Astrocyte (in vitro differentiated cells and primary cell): ENCODE measurements at places on chromosomes 1 and 21.
A peak's percentile ranks its signal among the peaks of the same experiment; 100 is the strongest.

GRCh38 chr1:44235808-44236207 lies 22.5 kb downstream of the DMAP1 start:
- DNase-seq, result no peak

DNA sequence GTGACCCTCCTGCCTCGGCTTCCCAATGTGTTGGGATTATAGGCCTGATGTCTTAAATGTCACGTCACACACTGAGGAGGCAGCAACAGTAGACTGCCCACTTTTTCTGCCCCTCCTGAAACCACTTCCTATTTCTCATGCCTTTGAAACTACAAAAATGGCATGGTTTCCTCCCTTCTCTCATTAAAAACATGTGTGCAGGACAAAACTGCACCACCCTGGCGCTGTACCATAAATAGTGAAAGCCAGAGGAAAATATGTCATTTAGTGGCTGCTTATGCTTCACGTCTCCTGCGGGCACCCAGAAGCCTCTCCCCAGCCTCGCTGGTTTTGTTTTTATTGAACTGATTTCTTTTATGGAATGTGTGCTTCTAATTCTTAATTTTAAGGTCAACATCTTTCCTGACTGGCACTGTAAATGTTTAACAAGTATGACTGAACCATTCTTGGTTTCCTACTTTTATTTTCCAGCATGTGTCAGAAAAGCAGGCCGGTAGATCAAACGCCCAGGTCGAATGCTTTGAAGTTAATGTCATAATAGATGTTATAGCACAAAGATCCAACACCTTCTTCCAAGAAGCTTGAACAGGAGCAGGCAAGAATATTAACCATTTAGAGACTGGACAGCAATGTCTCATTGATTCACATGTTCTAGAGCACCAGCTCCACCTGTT lies 59.6 kb upstream of the C1orf87 start:
- peak; percentile 91 for DNase-seq

GRCh38 chr1:228827019-228827418 lies 91.7 kb downstream of the RHOU start:
- DNase-seq, result no peak

GRCh38 chr1:1281533-1282321 lies 1.5 kb downstream of the SCNN1D start:
- DNase-seq, result peak; percentile 54

DNA sequence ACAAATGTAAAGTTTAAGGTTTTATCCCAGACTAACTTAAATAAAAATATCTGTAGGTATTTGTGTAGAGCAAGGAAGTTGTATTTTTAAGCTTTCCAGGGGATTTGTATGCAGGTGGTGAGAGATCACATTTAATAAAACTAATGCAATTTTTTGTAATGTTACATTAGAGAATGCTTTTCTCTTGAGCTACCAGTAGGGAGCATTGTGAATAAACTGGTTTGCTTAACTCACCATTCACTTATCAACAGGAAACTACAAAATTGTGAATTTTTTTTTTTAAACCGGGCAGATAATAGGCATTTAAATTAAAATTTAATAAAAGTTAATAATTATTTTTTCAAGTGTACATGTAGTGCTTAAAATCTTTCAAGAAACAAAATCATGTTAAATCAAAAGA lies 78.6 kb downstream of the IVNS1ABP start:
- peak; percentile 9 for DNase-seq

DNA sequence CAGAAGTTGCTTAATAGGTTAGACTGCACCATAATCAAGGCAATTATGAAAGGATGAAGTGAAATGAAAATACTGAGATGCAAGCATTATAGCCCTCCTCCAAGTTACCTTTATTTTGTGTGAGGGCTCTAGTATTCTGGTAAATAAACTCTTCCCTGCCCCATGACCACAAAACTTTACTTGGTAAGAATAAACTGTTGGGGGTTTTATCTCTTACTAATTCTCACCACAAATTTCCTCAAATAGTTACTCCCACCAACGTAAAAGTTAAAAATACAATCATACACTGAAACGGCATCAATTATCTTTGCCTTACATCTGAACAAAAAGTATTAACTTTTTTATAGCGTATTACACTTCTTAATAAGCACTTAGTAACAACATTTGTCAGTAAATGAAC lies 29.5 kb downstream of the C21orf91 start:
- no peak for DNase-seq

DNA sequence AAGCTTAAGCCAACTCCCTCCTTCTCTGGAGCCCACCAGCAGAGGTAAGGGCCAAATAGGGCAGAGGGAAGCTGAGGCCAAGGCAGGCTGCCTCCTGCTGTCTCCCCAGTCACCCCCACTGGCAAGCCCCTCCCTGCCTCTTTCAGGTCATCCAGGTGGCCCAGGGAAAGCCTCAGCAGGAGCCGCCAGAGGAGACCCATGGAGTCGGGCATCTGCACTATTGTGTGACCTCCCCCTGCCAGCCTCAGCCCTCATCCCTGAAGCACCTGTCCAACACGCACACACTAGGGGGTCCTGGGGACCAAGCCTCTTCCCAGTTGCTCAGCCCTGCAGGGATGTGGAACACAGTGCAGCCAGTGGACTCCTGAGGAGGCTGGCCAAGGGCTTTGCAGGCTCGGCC lies 5.3 kb upstream of the NAXE start:
- DNase-seq, result no peak

GRCh38 chr1:248872752-248873408 lies 14.0 kb upstream of the ZNF692 start:
- DNase-seq, result peak; percentile 74

GRCh38 chr1:234969581-234970400 lies 158.8 kb downstream of the TOMM20 start:
- DNase-seq, result no peak

- DNase-seq, result peak; percentile 79
These were observed 4.6 kb downstream of the MAB21L3 start for GRCh38 chr1:116115476-116116439.

DNA sequence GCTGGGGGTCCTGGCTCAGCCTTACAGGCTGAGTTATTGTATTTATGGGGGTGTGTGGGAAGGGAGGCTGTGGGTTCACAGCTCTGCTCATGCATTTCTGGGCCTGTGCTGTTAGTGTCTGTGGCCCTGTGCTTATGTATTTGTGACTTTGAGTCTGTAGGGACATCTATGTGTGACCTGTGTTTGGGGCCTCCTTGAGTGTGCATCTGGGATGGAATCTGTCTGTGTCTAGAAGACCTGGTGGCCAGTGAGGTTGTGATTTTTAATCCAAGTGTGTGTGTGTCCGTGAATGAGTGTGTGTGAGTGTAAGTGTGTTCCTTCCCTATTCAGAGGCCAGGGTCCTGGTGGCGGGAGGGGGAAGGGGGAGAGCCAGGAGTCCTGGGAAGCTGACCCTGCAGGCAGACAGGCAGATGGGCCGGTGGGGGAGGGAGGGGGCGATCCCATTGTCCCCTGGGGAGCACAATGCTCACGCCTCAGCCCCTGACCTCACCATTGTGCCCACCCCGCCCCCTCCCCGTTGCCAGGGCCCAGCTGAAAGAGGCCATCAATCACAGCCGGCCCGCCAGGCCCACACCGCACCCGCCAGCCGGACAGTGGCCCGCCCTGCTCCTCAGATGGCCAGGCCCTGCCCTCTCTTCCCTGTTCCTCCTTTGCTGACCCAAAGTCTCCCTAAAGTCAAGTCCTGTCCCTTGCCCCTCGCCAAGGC lies 19.6 kb downstream of the SLC27A3 start:
- DNase-seq, result no peak

DNA sequence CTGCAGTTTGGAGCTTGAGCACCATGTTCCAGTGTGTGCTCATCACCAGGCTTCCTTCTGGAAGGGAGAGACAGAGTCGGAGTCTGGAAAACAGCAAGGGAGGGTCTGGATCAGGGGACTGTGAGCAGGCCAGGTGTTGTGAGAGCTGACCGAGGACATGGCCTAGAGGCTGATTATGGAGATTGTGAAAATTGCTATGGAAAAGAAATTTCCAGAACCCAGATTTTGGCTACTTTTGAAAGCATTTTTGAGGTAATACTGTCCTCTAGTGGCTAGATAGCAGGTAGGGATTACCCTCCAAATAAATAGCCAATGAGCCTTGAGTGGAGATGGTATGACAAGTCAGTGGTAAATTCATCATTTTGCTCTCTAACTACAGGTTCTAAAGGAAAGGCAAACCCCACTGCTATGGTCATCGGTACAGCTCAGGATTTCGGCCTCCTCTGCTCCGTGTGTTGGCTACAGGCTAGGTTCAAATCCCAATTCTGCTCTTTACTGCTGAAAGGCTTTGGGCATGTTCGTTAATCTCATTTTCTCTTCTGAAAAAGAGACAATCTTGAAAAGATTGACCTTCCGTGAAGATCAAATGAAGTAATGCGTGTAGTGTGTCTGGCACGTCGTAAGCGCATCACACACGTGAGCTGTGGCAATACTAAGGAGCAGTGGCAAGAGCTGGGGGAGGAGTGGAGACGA lies 1.0 kb upstream of the HAO2 start:
- DNase-seq, result peak; percentile 23
